ENCODE measurements at places on chromosomes 11 and 22.

DNA sequence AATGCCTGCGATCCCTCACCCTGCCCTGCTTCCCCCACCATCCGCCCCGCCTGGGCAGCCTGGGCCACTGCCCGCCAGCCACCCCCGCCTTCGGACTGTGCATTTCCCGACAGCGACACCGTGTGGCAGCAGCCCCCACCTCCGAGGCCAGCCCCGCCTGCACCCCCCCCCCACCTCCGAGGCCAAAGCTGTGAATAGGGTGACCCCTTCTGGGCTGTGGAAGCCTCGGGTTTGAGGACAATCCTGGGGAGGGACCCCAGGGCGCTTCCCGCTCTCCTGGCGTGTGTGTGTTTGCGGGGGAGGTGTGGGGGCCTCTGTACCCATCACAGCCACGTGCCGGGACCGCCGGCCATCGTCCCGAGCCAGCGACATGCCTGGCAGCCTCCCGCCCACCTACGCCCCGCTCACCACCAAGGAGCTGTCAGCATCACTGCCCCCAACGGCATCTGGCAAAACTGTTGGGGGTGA is 33.8 kb upstream of the PPARA start:
- DNase-seq = peak; percentile 93

GRCh38 chr22:37968452-37969251 is 15.2 kb downstream of the POLR2F start:
- DNase-seq = no peak

- DNase-seq = no peak
Observed at GRCh38 chr22:21573750-21574494, 6.4 kb downstream of the UBE2L3 start.

GRCh38 chr11:127471662-127472061 is 471.1 kb upstream of the KIRREL3 start:
- no peak for DNase-seq

GRCh38 chr11:75035911-75036565 is 47.3 kb downstream of the NEU3 start:
- no peak for DNase-seq

- no peak for DNase-seq
Observed at GRCh38 chr11:64459609-64460008, 100.6 kb downstream of the RPS6KA4 start.

- DNase-seq = no peak
Observed at GRCh38 chr22:25493794-25494193, 70.7 kb upstream of the GRK3 start.

- no peak for DNase-seq
Observed at GRCh38 chr11:19625438-19625837, 87.2 kb upstream of the NAV2 start.

- no peak for DNase-seq
Observed at GRCh38 chr22:47105085-47105484, 342.6 kb downstream of the TBC1D22A start.

DNA sequence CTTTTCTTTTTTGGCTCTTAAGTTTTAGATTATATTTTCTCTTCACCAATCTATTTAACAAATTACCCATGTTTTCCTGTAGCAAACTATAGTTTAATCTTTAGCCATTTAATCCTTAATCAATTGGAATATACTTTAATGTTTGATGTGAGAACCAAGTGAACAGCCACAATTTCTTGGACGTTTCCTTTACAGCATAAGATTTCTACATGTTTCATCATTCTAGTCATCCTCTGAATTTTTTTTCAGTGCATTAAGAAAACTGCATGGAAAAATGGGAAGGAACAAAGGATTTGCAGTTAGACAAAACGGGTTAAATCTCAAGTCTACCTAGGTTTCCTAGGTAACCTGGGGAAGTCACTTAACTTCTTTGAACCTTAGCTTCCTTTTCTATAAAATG is 507.1 kb upstream of the CCDC90B start:
- DNase-seq = no peak

DNA sequence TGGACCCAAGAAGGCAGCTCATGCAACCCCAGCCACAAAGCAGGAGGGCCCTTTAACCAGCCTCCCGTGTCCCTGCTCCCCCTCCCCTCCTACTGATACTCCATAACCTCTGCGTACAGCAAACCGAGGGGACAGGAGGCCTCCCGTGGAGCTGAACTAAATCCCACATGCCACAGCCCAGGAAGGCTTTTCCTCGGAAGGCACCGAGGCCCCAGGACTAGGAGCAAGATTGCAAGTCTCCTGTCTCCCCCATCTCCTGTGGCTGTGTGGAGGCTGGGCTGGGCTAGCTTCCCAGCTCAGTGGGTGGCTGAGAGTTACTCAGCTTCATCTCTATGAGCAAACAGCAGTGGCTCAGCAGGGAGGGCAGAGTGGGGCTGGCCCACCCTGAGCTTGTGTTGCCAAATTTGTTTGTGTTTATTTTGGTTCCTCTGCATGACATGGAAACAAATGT is 62.7 kb upstream of the NECTIN1 start:
- peak; percentile 92 for DNase-seq

GRCh38 chr11:33689501-33689900 is 11.1 kb downstream of the C11orf91 start:
- no peak for DNase-seq

GRCh38 chr11:5719703-5720495 is 16.3 kb upstream of the OR56B1 start:
- DNase-seq = no peak

GRCh38 chr11:119480380-119481020 is 57.5 kb upstream of the THY1 start:
- no peak for DNase-seq

DNA sequence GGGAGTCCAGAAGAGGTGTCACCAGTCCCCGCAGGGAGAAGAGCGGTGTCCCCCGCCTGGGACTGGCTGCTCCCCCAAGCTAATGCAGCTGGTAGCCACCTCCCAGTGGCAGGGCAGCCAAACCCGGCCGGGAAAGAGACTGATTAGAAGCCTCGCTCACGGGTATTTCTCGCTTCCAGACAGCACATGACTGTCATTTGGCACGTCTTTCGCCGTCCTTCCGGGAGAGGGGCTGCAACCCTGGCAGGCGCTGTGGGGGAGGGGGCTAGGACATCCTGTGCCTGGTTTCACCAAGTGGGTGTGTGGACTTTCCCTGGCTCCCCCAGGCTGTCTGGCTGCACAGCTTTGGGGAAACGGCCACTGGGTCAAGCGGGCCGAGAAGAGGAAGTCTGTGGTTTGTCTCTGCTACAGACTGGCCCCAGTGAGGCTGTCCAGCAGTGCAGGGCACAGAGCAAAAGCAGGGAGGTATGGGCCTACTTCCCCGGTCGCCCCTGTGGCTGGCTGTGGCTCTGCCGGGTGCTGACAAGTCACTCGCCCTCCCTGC is 3.8 kb downstream of the CD81 start:
- no peak for DNase-seq

GRCh38 chr22:44981857-44982256 is 27.9 kb downstream of the PHF21B start:
- DNase-seq = no peak

DNA sequence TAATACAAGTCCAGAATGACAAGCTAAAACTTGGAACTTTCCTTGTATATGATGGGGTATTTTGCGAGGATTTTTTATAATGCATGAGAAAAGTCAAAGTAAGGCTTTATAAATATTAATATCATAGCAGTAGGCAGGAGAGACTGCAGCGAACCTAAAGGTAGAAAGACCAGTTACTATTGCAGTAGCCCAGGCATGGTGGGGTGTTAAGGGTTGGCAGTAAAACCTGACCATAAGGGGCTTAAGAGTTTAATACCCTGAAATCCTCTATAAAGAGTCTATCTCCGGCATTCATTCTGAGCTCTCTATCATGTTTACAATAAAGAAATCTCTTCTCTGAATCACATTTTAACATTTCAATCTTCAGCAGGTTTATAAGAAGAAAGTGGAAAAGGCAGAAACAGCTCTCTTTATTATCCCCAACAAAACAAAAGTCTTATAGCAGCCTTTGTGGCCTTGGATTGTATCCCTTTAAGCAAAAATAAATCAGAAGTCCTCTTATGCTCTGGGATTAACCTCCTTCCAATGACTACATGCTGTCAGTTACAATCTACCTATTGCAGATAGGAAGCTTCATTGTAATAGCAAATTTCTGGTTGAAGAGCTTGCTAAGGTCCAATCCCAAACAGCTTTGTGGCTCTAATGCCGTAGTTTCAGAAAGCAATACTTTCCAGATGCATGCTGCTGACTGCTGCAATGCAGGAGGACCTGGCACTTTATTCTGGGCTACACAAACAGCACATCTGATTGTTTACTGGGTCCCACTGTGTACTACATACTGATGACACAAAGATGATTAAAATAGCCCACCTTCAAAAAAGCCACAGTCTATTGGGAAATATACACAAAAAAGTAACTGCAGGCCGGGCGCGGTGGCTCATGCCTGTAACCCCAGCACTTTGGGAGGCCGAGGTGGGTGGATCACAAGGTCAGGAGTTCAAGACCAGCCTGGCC is 45.8 kb downstream of the SIK3 start:
- no peak for DNase-seq

Measured in SJSA1 (cell line).